ENCODE measurements at places on chromosomes 2 and 18.

GRCh38 chr2:153059338-153060052, 341.1 kb downstream of the ARL6IP6 start:
- no peak for DNase-seq

DNA sequence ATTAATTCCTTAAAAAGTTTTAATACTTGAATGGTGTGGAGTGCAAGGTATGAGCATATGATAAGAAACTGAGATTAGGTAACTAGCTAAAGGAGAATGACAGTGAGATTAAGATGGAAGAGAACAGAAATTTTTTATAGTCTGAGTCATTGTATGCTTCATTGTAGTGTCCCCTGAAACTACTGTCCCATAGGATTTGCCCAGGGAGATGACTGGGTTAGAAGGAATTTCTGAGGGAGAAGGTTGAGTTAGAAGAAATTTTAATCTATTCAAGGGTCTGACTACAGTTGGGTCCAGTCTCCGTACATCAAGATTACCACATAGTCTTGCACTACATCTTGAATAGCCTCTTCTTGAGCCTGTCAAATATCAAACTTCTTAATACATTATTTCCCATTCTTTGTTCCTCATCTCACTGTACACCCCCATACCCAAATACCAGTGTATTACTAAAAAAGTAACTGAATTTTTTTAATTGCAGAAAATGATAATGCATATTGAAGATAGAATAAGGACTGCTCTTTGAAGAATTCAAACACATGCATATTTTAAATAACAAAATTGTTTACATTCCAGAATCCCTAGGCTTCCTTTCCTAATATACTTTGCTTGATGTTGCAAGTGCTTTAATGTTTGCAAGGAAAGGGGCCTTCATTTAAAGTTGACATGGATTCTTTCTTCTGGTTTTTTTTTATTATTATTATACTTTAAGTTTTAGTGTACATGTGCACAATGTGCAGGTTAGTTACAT, 314.3 kb upstream of the COL3A1 start:
- no peak for DNase-seq

DNA sequence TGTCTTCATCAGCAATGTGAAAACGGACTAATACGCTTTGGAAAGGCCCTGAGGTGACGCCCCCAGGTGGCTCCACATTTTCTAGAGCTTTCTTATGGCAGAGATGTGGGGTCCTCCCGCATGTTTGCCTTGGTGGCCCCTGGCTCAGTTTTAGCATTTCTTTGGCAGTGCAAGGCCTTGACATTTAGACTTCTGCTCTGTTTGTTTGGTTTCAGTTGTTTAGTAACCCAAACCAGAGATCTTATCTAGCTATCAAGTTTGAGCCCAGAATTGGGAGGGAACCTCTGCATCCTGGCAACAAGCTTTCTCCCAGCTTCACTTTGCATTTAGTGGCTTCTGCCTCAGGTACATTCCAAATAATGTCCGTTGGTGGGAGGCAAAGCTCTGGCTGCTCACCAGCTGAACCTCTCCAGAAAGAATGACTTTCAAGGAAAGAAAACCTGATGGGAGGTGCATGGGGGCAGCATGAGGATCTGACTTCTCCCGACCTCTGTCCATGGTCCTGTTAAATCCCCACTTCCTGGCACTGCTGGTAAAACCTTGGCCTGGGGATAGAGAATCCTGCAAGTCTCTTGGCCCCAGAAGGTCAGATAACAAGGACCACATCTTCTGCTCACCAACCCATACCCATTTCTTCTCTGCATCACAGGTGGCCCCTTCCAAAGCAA, 12.0 kb upstream of the MBP start:
- no peak for DNase-seq

GRCh38 chr2:72989770-72990556, 72.6 kb downstream of the EMX1 start:
- DNase-seq: no peak

DNA sequence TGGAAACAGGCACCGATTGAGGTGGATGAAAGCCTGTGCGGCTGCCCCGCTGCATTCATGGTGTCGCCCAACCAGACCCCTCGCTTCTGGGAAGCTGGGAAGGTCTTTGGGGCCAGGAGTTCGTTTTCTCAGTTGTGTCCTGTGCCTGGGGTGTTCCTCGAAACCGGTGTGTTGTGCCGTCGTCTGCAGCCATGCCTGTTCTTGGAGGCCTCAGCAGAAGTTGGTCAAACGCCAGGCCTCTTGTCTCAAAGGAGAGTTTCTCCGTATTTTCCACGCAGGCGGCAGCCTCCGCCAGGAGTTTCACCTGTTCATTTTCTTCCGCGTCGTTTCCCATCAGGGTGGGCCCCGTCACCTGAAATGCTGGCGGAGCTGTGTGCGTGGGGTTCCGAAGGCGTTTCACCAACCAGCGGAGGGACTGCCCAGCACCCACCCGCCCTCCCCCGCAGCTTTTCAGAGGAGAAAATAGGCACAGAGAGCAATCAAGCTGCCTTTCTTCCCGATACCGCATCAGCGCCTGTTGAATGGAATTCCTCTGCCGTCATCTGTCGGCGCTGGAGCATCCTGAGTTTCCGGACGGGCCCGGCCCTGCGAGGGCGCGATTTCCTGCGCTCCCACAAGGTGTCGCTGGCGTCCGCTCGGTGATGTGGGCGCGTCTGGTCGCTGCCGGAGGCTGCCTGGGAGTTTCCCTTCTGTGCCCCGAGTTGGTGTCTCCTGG, 17.0 kb upstream of the NFATC1 start:
- DNase-seq: peak; percentile 32

GRCh38 chr2:64698668-64699444, 45.1 kb upstream of the SERTAD2 start:
- DNase-seq: no peak

- DNase-seq: no peak
These were observed 403.5 kb downstream of the SETBP1 start for GRCh38 chr18:45084206-45084605.

- no peak for DNase-seq
These were observed 211.8 kb downstream of the SMAD2 start for GRCh38 chr18:47718646-47719045.

DNA sequence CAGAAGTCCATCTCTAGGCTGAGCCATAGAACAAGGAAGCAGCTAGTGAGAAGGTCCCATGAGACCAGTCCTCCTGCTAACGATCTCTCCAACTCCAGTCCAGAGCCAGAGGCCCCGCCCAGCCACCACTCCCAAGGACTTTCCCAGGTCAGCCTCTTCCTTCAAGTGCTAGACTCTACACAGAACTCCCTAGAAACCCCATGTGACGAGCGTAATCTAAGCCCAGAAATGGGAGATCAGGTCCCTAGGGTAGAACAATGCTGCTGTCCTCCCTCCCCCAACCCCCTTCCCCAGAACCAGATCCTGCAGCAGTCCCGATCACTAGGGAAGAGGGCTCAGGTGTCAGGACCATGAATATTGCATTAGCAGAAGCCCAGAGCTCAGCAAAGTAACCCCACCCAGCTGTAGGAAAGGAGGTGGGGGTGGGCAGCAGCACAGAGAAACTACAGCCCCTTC, 6.9 kb downstream of the DCTN1 start:
- no peak for DNase-seq

GRCh38 chr2:108454440-108454839, 5.4 kb downstream of the GCC2 start:
- DNase-seq: no peak

DNA sequence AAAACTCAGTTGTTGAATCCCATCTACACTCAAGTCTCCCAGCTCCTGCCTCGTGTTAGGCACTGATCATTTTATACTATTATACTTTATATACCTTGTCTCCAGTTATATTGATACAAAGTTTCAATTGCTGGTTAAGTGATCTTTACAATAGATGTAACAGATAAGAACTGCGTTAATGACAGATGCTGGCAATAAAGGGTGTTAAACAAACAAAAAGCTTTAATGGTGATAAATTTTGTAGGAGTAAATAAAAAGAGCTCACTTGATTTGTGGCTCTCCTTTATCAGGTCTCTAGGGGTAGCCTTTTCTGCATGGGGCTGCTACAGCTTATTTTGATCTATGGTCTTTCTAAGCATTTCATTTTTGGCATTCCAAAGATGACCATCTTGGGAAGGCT, 106.9 kb upstream of the GAREM1 start:
- DNase-seq: no peak

- peak; percentile 10 for DNase-seq
These were observed 96.9 kb upstream of the ZNF397 start for GRCh38 chr18:35143622-35144596.

- DNase-seq: peak; percentile 47
These were observed 49.2 kb upstream of the FRZB start for GRCh38 chr2:182915369-182916326.

DNA sequence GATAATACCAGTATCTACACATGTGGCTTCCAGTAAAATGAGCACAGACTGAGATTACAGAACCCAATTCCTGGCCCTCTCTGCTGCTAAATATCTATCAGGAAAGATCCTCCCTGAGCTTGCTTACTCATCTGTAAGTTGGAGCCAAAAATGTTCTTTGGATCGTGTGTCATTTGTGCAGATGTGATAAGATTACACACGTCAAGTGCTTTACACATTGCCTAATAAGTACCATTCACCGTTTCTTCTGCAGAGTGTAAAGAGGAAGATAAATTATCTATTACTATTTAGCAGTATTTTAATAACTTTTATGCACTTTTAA, 23.2 kb upstream of the SLC20A1 start:
- no peak for DNase-seq

DNA sequence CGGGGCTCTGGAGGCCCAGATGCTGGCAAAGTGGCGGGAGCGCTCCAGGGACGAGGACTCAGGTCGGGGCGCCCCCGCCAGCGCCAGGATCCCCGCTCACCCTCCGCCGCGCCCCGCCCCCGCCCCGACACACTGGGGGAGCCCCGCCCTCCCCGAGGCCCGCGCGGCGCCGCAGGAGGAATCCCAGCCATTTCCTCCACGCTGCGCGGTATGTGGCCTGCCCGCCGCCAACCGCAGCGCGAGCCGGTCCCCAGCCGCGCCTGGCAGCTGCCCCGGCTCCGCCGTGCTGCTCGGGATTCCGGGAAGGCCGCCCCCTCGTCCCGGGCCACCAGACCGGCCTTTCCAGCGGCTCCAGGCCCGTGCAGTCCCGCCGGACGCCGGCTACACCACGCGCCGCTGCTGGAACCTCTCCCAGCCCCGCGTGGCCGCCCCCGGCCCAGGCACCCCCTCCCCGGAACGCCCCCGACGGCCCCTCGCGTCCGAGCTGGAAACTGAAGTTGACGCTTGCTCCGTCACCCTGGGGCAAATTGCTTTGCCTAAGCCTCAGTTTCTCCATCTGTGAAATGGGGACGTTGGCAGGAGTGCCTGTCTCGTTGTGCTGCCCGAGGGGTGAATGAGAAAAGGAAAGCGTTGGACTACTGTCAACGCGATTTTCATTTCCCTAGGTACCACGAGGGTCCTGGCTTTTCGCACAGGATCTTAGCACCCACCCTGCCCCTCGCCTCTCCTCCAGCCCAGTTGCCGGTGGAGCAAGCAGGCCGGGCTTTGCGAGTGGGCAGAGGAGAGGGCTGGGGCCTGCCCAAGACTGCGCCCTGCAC, 53.6 kb downstream of the PKDCC start:
- no peak for DNase-seq

DNA sequence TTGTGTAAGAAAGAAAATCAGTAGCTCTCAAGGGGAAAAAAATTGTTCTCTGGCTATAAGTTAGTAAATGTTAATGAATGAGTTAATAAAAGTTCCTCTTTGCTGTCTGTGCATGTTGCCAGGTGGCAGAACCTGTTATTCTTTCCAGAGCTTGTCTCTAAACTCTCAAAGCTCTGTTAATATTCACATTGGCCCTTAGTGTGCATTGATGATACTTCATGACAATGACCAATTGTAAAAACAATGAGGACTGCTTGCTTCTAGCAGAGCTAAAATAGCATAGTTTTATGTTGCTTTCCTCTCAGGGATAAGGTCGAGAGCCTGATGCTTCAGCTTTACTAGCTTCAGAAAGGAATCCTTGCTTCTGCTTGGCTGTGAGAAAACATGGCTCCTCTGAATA, 91.5 kb downstream of the RAD51AP2 start:
- DNase-seq: no peak

GRCh38 chr2:238267341-238267710, 21.1 kb downstream of the PER2 start:
- DNase-seq: no peak

DNA sequence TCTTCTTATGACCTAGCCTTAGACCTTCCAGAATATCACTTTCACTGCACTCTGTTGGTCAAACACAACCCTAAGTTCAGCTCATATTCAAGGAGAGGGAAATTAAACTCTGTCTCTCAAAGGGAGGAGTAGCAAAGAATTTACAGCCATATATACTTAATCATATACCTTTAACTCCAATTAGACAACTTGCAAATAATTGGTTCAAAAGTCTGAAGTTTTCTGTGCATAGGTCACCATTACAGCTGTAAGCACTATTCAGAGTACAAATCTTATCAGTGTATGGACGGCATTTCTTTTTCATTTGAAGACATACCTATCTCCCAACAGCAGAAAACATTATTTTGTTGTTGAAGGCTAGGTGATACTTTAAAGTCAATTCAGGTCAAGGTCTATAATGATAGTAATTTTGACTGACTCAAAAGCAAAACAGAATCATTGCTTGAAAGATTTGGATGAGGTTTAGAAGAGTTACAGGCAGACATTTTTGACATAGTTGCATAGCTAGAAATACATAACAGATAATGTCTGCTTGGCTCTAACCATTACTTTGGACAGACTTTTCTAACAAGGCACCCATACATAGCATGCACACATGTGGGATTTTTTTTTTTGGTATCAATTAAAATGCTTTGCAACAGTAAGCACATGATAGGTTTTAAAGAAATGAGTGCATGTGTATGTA, 131.5 kb downstream of the CPS1 start:
- DNase-seq: no peak

- DNase-seq: no peak
These were observed 95.6 kb upstream of the NABP1 start for GRCh38 chr2:191582355-191582754.

- peak; percentile 83 for DNase-seq
These were observed 37.1 kb downstream of the BCL11A start for GRCh38 chr2:60516383-60516811.

DNA sequence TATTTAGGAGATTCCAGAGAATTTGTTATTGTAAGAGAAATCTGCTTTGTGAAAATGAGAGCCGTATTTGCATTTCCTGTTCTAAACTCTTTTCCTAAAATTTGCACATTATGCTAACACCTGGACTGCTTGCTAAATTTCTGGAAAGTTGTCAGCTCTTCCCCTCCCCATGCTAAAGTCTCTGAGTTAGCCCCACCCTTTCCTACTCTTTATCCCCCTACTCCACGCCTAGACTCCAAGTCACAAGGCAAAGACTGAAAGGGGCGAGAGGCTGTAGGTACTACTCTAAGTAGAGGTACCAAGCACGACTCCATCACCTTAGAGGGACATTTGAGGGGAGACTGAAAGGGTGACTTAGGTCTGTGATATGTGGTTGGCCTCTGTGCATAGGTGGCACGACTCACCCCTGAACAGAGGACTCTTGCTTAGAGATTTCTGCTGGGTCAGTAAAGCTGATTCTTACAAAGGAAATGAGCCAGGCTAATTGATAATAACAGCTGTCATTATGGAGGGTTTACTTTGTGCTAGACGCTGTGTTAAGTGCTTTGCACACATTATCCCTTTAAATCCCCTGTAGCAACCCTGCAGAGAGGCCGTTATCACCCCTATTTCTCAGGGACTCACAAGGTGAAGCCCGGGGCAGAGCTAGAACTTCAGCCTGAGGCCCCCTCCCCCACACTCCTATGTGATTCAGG, 373.5 kb downstream of the EN1 start:
- DNase-seq: no peak

Data from brain pericyte (primary cell).